ENCODE measurements at places on chromosomes 2 and 18.

DNA sequence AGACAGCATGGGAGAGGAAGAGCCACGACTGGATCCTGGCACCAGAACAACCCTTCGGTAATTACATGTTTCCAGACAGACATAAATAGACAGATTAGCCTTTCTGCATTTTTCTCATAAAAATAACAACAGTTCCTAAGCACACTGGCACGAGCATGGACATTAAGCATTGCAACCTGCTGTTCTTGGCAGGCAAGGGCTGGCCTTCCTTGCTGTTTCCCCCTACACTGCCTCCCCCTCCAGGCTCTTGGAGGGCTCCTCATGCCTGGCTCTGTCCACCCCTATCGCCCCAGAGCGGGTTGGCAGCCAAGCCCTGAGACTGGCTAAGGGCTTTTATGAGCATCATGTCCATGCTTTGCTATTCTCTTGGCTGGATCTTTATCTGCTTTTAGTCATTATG lies 89.6 kb downstream of the TTC32 start:
- no peak for DNase-seq

DNA sequence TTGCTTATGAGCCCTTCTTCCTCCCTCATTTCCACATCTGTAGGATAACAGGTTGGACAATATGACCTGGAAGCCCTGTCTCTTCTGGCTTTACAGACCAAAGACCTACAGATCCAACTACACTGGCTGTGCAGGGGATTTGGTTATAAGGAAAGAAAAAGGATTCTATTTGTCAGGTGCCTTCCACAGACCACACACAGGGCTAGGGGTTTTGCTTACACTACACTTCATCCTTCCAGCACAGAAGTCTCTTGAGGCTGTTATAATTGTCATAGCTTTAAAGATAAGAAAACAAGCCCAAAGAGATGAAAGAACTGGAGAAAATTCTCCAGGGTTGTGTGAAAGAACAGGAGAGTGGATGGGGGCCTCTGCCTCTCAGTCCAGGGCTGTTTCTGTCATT lies 302.6 kb downstream of the MYCN start:
- no peak for DNase-seq

- no peak for DNase-seq
Measured at GRCh38 chr2:144452169-144452988, 67.5 kb downstream of the ZEB2 start.

GRCh38 chr2:56671973-56672569 lies 488.3 kb downstream of the CCDC85A start:
- no peak for DNase-seq

GRCh38 chr18:40938615-40939014 lies 1016.4 kb upstream of the PIK3C3 start:
- DNase-seq, result no peak

DNA sequence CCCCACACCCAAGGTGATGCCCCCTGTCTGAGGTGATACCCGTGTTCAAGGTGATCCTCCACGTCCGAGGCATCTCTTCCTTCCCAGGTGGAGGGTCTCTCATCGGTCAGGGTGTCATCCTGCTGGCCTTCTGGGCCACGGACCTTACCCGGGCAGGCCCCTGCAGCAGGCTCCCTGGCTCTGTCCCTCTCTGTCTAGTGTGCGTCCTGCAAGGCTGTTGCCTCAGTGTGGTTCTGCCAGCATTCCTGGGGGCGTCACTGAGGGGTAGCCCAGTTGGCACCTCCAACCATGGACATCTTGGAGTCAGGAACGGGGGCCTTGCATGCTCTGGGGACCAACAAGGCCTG lies 5.6 kb upstream of the PER2 start:
- no peak for DNase-seq

DNA sequence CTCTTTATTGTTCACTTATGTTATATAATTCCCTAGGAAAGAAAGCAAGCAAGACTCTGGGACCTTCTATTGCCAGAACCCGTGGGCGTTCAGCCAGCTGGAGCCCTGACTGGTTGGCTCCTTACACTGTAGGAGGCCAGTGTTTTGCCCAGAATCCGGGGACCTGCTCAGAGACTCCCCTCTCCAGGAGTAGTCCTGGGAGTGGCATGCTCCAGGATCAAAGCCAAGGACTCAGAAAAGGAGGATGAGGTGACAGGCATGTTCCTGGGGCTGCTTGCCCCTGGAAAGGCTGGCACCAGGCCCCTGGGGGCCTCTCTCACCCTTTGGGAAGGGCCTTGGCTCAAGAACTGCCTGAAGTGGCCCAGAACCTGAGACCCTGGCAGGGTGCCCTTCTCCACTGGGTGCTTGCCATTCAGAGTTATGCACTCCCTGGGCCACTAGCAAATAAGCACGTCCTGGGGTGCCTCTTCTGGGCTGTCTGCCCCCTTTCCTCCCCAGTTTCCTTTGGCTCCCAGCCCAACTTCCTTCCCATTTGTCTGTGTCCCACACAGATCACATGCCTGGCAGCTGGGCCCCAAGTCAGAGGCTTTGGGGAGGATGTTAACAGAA lies 19.6 kb upstream of the KIF3C start:
- DNase-seq, result no peak

DNA sequence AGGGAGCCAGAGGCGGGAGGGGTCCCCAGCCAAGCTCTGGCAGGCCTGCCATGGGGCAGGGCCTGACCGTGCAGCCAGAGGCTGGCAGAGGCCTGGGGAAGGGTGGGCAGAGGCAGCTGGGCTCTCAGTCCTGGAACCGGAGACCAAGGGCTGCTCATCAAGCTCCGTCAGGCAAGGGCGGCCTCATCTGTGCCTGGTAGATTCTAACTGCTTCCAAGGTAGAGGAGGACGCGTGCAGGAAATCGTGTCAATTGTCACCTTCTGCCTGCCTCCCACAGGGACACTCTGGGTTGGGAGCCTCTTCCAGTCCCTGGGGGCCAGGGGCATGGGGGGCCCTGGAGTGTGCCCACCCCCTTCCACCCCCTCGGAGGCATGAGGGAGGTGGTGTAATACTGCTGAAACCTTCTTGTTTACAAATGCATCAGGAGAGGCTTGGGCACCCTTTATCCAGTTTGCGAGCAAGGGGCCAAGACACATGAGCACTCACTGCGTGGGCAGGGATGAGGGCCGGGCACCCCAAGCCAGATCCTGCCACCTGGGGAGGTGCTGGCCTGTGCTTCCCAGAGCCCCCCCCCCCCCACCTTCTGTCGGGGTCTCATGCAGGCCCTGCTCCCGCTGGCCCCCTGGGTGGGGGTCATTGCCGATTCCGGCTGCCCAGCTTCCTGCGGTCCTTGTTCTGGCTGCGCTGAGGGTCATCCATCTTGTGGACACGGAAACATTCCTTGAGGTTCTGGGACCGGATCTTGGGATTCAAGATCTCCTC lies 9.0 kb downstream of the SNORC start:
- no peak for DNase-seq

GRCh38 chr2:165191096-165191728 lies 12.6 kb downstream of the SCN3A start:
- no peak for DNase-seq

GRCh38 chr2:201618744-201619662 lies 24.3 kb downstream of the TMEM237 start:
- no peak for DNase-seq

GRCh38 chr2:164514491-164514890 lies 106.8 kb downstream of the GRB14 start:
- DNase-seq, result no peak

DNA sequence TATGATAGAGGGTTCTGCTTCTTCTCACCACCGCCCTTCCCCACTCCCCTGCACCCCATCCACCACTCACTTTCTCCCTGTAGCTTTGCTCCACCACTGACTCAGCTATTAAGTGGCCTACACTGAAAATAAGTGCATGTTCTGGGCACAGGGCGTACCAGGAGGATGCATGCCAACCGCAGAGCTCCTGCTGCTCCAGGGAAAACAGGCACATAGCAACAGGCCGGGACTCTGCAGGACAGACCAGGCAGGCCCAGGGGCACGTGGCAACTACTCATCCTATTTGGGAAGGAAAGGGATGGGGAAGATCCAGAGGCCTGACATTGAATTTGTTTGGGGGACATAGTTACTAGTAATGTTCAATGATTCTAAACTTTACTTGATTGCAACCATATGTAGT lies 28.4 kb downstream of the ARL4C start:
- no peak for DNase-seq

DNA sequence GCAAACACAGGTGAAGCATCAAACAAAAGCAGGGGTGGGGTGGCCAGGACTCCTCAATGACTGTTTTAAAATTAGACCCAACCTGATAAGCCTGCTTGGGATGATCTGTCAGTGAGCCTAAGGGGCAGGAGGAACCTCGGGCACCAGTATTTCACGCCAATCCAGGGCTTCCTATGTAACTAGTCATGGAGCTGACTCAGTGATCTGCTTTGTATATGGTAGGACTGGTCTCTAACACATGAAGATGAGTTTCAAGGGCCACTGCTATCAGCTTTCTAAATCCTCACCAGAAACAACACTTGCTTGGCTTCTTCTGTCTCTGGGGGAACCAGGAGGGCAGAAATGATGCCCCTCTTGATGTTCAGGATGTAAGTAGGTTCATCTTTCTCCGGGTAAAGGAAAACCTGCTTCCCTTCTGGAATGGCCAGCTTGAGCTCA lies 6.2 kb downstream of the APOB start:
- DNase-seq, result no peak

- no peak for DNase-seq
Measured at GRCh38 chr2:219460424-219460926, 25.8 kb downstream of the SPEG start.

- no peak for DNase-seq
Measured at GRCh38 chr2:25410370-25410769, 68.6 kb upstream of the DNMT3A start.

GRCh38 chr18:63763831-63764600 lies 11.2 kb upstream of the SERPINB7 start:
- DNase-seq, result no peak

DNA sequence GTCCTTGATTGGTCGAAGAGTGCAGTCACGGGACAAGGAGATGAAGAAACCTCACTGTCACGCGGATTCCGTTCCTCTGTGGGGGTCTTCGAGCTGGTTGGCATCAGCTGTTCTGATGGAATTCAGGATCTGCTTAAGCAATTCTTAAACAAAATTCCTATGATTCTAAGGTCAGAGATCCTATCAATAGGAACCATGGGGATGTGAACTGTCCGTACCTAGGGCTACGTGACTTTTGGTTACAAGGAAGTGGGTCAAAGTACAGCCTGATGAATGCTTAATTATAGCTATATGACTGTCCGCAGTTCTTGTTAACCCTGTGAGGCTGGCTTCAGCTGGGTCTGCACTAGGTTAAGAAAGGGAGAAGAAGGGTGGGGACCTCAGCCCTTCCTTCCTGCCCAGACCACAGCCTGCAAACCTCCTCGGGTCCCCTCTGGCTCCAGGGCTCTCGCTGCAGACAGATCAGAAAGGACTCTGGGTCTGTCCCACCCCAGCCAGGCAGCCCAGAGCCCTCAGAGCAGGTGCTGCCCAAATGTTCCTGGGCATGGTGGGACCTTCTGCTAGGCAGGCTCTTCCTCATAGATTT lies 44.2 kb upstream of the TAF1B start:
- DNase-seq, result no peak

DNA sequence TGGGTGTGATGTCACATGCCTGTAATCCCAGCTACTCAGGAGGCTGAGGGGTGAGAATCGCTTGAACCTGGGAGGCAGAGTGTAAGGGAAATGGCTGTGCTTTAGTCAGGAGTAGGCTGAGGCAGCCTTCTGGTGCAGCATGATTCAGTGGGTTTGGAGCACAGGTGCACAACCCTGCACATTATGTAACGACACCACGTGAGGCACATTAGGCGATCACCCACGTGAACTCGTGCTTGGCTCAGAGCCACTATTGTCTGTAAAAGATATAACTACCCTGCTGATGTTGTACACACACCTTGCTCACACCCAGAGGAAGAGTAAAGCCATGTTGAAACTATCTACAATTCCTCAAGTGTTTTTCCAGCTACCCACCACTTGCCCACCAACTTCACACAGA lies 54.8 kb upstream of the ZC3H15 start:
- DNase-seq, result no peak

DNA sequence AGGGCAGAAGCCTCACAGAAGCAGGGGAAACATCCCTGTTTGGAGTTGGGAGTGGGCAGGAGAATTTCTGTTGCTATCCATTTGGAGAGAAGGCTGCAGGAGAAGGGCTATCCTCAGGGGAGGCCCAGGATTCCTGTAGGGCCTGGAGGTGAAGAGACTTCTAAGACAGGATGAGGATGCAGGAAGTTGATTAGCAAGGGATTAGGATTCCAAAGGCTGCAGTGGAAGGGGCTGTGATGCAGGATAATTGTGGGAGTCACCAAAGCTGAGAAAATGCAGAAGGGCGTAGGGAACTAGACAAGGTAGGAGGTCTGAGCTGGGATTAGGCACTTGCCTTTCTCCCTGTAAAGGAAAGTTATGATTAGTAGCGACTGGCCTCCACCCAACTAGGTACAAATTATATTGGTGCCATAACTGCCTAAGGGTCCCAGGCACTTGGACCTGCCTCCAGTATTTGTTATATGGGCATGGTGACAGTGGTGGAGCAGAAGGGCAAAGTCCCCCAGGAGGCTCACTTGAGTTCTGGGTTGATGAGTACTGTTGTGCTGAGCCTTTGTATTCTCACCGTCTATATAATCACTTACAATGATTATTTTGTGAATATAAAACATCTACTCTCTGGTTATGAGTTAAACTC lies 96.4 kb upstream of the MSTN start:
- no peak for DNase-seq

- DNase-seq, result peak; percentile 56
Measured at GRCh38 chr18:77054606-77055428, 77.8 kb downstream of the MBP start.

DNA sequence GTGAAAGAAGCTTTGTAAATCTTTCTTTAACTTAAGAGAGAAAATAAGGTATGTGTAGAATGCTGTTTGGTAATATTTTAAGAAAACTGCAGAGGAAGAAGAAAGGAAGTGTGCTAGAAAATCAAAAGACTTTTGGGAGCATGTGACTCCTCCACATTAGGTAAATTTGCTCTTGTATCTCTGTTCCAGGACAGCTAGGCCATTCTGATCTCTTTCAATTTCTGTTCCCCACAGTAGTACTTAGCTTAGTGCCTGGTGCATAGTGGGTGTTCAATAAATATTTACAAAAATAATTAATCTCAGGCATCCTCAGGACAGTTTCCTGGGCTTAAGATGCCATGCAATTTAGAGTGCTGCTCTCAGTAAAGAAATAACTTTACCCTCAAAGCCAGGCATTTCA lies 105.0 kb downstream of the GPD2 start:
- DNase-seq, result no peak

DNA sequence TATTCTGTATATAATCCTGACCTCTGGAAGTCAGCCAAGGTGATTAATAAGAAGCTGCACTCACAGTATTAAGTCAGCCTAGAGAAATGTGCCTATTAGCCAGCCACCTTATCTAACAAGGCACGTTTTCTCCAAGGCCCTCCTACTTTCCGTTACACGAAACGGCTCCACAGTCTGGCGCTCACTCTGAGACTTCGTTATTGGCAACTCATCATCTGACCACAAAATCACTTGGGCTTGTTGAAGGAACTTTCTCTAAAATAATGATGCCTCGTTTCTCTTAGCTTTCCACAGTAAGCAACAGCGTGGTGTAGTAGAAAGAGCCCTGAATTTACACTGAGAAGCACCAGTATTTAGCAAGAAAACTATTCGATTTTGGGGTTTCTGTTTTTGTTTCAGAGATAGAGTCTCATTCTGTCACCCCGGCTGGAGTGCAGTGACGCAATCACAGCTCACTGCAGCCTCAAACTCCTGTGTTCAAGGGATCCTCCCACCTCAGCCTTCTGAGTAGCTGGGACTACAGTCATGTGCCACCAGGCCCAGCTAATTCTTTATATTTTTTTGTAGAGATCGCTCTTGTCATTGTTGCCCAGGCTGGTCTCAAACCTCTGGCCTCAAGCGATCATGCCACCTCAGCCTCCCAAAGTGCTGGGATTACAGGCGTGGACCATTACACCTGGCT lies 53.6 kb upstream of the SLC14A1 start:
- DNase-seq, result no peak
